NAMALWA (cell line): ENCODE measurements at places on chromosomes 7 and 10.

DNA sequence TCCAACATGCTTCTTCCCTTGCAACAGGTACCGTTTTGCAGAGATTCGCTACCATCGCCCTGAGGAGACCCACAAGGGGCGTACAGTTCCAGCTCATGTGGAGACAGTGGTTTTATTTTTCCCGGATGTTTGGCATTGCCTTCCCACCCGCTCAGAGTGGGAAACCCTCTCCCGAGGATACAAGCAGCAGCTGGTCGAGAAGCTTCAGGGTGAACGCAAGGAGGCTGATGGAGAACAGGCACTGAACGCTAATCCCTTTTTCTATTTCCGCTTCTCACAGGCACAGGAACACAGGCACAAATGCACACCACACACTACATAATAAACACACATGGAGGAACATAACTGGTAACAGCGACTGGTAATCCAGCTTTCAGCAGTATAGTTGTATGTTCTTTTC is 35.2 kb downstream of the CCAR1 start:
- no peak for DNase-seq

DNA sequence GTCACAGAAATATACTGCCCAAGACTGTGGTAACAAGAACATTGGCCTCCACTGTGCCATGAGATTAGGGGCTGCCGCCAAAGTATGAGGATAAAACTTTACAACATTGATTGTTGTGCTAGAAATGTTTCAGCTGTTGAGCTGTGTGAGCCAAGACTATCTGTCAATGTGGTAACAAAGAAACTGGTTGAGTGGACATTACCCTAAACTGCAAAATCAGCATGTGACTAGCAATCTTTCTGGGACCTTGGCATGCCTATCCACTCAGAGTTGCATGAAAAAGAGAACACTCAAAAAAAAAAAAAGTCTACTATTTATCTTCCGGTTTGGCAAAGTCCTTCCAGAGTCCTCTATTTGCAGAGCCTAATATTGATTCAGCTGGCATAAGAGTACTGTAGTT is 605.6 kb upstream of the CNTNAP2 start:
- DNase-seq = no peak

DNA sequence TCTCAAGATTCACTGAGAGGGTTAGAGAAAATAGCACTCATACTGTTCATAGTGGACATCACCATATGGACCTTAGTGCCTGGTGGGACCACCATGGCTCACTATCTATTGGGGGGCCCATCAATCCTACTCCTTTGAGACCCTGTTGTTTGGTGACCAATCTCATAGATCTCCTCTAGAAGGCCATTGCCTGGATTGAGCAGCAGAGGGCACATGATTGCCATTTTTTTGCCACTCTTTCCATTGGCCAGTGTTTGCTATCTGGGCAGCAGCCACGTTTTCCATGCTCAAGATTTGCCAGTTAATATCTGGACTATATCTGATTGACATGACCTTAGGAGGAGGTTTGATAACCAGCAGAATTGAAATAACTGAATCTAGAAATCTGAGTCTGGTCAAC is 244.5 kb downstream of the ITGB1 start:
- peak; percentile 4 for DNase-seq

- DNase-seq = no peak
Observed at GRCh38 chr10:125824736-125825135, 1.4 kb downstream of the BCCIP start.

GRCh38 chr10:70223728-70224127 is 9.5 kb downstream of the PPA1 start:
- no peak for DNase-seq

DNA sequence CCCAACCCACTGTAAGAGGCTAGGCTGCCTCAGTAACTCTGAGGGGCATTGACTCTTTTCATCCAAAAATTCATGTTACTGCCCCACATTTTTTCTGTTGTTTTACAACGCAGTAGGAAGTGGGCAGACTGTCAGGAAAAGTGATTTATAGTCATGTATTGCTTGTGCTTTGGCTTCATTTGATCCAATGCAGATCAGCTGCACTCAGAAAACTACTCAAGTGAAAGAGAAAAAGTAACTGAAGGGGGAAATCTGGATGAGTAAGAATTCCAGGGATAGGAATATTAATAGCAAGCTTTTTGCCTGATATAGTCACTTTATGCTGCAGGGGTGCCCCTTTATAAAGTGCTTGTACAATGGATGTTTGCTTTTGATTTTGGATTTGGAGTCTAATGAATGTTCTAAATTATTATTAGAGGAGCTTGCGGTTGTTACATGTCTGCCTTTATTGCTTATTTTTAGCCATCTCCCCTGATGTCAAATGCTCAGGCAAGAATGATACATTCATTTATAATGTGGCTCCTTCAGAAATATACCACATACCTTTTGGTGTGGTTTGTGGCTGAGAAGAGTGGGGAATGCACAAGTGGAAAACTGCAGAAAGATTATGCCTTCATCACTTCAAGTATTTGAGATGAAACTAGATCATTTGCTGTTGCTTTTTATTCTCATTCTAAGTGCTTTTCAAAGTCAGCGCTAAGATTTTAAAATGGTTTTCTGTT is 86.1 kb downstream of the EGFR start:
- no peak for DNase-seq

DNA sequence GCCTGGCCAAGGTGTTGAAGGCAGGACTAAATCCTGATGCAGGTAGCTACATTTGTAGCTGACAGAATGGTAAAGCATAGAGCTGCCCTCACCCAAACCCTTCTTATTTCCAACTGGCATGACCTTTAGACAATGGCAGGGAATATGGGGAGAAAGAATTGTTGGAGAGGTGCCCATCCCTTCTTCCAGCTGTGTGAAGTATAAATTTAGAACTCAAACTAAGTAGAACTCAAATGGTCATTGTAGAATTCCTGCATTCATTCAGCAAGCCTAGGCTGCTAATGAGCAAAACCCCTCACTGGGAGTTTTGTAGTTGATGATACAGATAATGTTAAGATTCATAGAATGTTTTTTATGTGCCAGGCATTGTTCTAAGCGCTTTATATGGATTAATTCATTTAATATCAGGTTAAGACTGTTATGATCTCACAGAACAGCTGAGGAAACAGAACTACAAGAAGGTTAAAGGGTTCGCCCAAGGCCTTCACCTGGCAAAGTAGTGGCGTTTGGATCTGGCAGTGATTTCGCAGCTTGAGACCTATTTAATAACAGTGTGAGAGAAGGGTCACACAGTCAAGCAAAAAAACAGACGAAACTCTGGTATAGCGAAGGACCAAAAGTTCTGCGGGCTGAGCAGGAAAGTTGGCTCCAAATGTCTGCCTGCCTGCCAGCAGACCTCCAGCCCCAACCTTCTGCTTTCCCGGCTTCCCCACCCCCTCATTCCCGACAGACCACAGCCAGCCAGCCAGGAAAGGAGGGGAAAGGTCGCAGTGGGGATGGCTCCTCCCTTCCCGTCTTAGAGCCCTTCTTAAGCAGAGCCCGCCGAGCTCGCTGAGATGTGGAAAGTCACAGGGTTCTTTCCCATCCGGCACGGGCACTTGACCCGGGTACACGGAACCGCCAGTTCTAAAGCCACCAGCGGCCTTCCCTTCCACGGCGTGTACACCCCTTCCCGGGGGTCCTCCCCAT is 1.6 kb upstream of the HILPDA start:
- no peak for DNase-seq

GRCh38 chr7:15503603-15504290 is 58.1 kb downstream of the AGMO start:
- no peak for DNase-seq

GRCh38 chr10:80588546-80588945 is 50.8 kb downstream of the SH2D4B start:
- no peak for DNase-seq

- DNase-seq = no peak
Observed at GRCh38 chr10:90884431-90884830, 12.7 kb downstream of the RPP30 start.

DNA sequence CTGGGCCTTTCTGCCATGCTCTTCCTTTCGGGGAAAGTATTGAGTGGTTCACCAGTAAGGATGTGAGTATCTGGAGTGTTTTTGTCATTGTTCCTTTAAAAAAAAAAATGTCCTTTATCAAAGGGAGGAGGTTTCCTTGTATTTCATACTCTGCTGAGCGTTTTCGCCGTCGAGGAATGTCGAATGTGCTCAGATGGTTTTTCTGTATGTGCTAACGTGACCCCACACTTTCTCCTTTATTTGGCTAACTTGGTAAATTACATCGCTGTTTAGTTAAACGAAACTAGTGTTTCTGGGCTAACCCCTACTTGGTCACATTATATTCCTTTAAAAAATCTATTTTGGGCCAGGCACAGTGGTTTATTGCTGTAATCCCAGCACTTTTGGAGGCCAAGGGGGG is 45.9 kb downstream of the INPP5A start:
- no peak for DNase-seq

DNA sequence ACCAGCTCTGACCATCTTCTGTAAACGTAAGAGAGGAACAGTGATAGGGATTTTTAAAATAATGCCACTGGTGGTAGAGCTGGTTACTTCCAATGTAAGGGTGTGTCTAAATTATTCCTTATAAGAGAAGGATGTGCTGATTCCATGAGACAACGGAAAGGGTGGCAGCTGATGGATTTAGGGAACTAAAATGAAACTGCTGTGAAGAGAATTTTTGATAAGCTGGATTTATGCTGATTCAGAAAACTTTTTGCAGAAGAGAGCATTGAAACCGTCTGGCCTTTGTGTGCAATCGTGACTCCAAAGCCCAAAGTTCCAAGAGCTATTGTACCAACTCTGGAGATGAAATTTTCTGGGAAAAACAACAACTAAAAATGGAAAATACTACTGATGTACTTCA is 301.0 kb downstream of the PRPF18 start:
- DNase-seq = no peak
